GM23248 (cell line): ENCODE measurements at places on chromosomes 2 and 18. TPM values are rescaled to one million over a fixed set of nuclear protein-coding genes. Genes with fewer than 3 reads are reported as not detected.

- H3K27ac ChIP-seq, result no peak overlapping the region
- H3K36me3 ChIP-seq, result no peaks in the 10 kb centered on the region
- no peaks in the 10 kb centered on the region for H3K4me1 ChIP-seq
- no peak for DNase-seq
- no peaks in the 10 kb centered on the region for H3K27me3 ChIP-seq
Observed at GRCh38 chr2:106314444-106314843, 120.3 kb upstream of the UXS1 start.

WIPF1 gene
- total RNA-seq, result 20.1 and 21.4 TPM in 2 replicates

GRCh38 chr18:69980982-69981804, 33.5 kb upstream of the CD226 start:
- H3K4me1 ChIP-seq, result no peaks in the 10 kb centered on the region
- no peak for DNase-seq
- H3K27ac ChIP-seq, result no peak overlapping the region
- H3K36me3 ChIP-seq, result 0 out of 2 replicates have a peak, but pooled peaks cover 22% of the 10 kb centered on the region
- H3K27me3 ChIP-seq, result no peaks in the 10 kb centered on the region

DNA sequence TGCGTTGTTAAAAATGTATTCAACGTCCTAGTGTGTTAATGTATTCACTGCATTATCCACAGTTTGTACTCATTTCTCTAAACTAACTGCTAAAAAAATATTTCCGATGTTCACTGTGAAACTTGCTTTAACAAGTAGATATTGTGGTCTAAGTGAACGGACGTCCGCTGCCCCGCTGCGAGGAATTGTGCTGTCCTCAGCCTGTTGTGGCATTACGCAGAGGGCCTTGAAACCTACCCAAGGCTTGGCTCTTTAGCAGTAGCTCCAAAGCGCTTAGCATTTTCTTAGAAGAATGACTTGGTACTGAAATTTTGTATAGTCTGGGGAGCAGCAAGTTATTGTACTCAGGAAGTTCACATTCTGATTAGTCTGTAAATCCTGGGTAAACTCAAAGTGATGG, 136.5 kb upstream of the SP5 start:
- H3K36me3 ChIP-seq, result no peaks in the 10 kb centered on the region
- no peak for DNase-seq
- H3K27me3 ChIP-seq, result no peaks in the 10 kb centered on the region
- H3K4me3 ChIP-seq, result no peak overlapping the region
- no peak overlapping the region for H3K27ac ChIP-seq
- H3K4me1 ChIP-seq, result no peaks in the 10 kb centered on the region

GRCh38 chr18:60892441-60892840, 440.8 kb upstream of the CDH20 start:
- DNase-seq, result peak; percentile 22
- peaks cover 10% of the 10 kb centered on the region for H3K4me1 ChIP-seq
- no peaks in the 10 kb centered on the region for H3K27me3 ChIP-seq
- H3K4me3 ChIP-seq, result no peak overlapping the region
- no peak overlapping the region for H3K27ac ChIP-seq

GAL3ST2 gene
- not detected in 2 replicates for total RNA-seq

- DNase-seq, result no peak
- 0 out of 2 replicates have a peak, but pooled peaks cover 4% of the 10 kb centered on the region for H3K36me3 ChIP-seq
- H3K4me1 ChIP-seq, result peaks cover 5% of the 10 kb centered on the region; the same call in 1 of the 2 replicates
- H3K4me3 ChIP-seq, result no peak overlapping the region
Observed at GRCh38 chr2:88697370-88698026, 6.0 kb downstream of the RPIA start.

DNA sequence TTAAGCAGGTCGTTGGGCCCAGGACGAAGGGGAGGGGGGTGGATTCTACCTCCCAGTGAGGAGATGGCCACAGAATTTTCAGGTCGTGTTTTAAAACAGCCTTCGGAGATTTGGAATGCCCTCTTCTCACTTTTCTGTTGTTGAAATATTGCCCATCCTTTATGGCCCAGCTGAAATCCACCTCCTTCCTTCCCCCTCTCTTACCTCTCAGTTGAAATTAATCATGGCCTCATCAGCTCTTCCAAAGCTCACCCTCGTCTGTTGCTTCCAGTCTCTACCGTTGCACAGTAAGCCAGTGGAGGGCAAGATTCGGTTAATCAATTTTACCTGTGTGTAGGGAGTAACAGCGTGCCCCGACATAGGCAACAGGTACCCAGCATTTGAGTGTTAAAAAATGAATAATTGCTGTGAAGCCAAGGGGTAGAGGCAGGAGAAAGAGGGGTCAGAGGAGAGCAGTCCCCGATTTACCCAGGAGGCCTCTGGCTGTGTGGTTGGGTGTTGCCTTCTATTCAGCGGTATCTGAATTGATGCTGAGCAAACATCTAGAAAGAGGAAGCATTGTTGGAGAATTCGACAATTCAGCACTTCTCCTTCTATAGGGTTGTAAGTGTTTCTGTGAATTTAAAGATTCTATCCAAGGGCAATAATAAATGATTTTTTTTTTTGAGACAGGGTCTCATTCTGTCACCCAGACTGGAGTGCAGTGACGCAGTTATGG, 8.6 kb upstream of the PDIA6 start:
- H3K4me3 ChIP-seq, result no peak overlapping the region
- H3K27me3 ChIP-seq, result peaks cover 36% of the 10 kb centered on the region
- DNase-seq, result no peak
- H3K27ac ChIP-seq, result no peak overlapping the region
- H3K36me3 ChIP-seq, result no peaks in the 10 kb centered on the region

GRCh38 chr2:220337611-220338440, 710.4 kb downstream of the SLC4A3 start:
- no peak overlapping the region for H3K4me3 ChIP-seq
- DNase-seq, result no peak
- no peaks in the 10 kb centered on the region for H3K27me3 ChIP-seq
- H3K4me1 ChIP-seq, result no peaks in the 10 kb centered on the region
- no peak overlapping the region for H3K27ac ChIP-seq

- no peak for DNase-seq
- H3K4me3 ChIP-seq, result no peak overlapping the region
- H3K36me3 ChIP-seq, result no peaks in the 10 kb centered on the region
- H3K27ac ChIP-seq, result no peak overlapping the region
- no peaks in the 10 kb centered on the region for H3K27me3 ChIP-seq
Observed at GRCh38 chr18:56445422-56445821, 193.0 kb downstream of the TXNL1 start.

GRCh38 chr18:4260107-4260506, 195.0 kb downstream of the DLGAP1 start:
- H3K27ac ChIP-seq, result no peak overlapping the region
- no peaks in the 10 kb centered on the region for H3K36me3 ChIP-seq
- DNase-seq, result no peak

GRCh38 chr2:222899413-222900181, 38.8 kb downstream of the ACSL3 start:
- H3K4me1 ChIP-seq, result peaks cover 21% of the 10 kb centered on the region
- H3K4me3 ChIP-seq, result no peak overlapping the region
- H3K27ac ChIP-seq, result no peak overlapping the region

DNA sequence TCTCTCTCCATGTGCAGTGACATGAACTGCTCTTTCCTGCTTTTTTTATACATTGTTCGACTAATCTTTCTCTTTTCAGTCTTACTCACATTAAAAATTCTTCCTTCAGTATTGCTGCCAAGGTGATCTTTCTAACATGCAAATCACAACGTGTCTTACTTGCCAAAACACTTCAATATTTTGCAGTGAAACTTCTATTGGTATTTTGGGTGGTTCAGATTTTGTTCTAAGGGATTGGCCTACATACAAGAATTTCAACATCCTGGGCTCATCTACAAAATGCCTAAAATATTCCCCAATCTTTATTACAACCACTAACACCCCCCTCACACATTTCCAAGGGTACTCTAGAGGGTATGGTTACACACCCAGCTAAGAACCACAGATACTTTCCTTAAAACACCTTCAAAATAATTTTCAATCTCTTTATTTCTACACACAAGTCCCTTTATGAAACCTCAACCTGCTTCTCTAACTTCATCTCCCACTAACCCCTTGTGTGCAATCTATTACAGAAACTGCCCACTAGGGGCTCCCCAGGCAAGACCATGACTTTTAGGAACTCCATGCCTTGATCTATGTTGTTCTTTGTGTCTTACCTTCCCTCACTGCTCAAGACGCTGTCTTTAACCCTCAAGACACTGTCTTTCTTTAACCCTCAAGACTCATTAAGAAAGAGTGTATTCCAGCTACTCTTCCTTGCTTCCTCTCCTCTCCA, 50.9 kb downstream of the COL3A1 start:
- peak overlapping the region; percentile 49 for H3K27ac ChIP-seq
- H3K4me3 ChIP-seq, result no peak overlapping the region
- peaks cover 44% of the 10 kb centered on the region for H3K4me1 ChIP-seq
- H3K36me3 ChIP-seq, result peaks cover under 1% of the 10 kb centered on the region; the same call in 1 of the 2 replicates
- peak; percentile 55 for DNase-seq

ANKRD36 gene
- total RNA-seq, result 5.9 and 14.8 TPM in 2 replicates

PFN4 gene
- not detected in 2 replicates for total RNA-seq

- no peaks in the 10 kb centered on the region for H3K4me1 ChIP-seq
- H3K27me3 ChIP-seq, result 0 out of 2 replicates have a peak, but pooled peaks cover 3% of the 10 kb centered on the region
- no peak for DNase-seq
- no peak overlapping the region for H3K4me3 ChIP-seq
Observed at GRCh38 chr2:86673011-86673410, 47.1 kb upstream of the RMND5A start.

GRCh38 chr2:153487448-153487847, 8.9 kb upstream of the RPRM start:
- 0 out of 2 replicates have a peak, but pooled peaks cover 3% of the 10 kb centered on the region for H3K27me3 ChIP-seq
- DNase-seq, result peak; percentile 5
- H3K36me3 ChIP-seq, result no peaks in the 10 kb centered on the region
- no peak overlapping the region for H3K4me3 ChIP-seq
- no peak overlapping the region for H3K27ac ChIP-seq

DNA sequence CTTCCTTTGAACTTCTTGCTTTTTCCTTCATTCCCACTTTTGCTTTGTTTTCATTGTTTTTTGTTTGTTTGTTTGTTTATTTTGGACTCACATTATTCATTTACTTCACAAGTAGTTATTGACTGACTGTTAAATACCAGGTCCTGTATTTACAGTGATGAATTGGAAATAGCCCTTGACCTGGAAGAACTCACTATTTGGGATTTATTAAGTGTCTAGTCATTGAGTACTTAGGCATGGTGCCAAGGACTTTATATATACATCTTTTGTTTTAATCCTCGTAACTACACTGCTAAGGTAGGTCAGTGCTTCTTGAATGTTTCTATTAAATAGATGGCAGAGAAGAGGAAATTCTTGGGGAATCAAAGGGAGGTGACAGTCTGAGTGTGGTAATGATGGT, 11.1 kb downstream of the SPOPL start:
- H3K27ac ChIP-seq, result no peak overlapping the region
- H3K4me1 ChIP-seq, result peaks cover 10% of the 10 kb centered on the region

- H3K4me1 ChIP-seq, result peaks cover 11% of the 10 kb centered on the region
- no peak overlapping the region for H3K4me3 ChIP-seq
- H3K27ac ChIP-seq, result no peak overlapping the region
- H3K36me3 ChIP-seq, result no peaks in the 10 kb centered on the region
Observed at GRCh38 chr2:17543131-17543660, 2.7 kb downstream of the VSNL1 start.

RPS27A gene
- total RNA-seq, result 1,113 and 1,144 TPM in 2 replicates

TAF4B gene
- 1.1 and 1.9 TPM in 2 replicates for total RNA-seq

DNA sequence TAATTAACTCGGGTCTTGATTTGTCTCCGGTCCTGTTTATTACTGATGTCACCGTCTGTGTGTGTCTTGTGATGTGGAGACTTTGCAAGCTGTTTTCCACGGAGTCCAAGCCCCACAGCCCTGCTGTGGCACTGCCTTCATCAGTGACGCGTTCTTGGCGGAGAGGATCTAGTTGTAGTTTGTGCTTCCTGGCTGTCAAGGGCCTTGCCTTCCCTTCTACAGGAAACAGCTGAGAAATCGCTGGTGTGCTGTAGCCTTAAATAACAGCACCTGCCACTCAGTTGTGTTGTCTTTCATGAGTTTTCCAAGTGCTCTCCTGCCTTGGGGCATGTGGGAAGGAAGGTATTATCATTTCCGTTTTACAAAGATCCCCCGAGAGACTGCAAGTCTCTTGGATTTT, 26.3 kb downstream of the CTIF start:
- DNase-seq, result no peak
- H3K4me3 ChIP-seq, result no peak overlapping the region
- H3K27ac ChIP-seq, result no peak overlapping the region
- no peaks in the 10 kb centered on the region for H3K27me3 ChIP-seq
- peaks cover 33% of the 10 kb centered on the region for H3K4me1 ChIP-seq

TXNL4A gene
- total RNA-seq, result 17.4 and 28.5 TPM in 2 replicates

TDRD15 gene
- total RNA-seq, result not detected in 2 replicates

DNA sequence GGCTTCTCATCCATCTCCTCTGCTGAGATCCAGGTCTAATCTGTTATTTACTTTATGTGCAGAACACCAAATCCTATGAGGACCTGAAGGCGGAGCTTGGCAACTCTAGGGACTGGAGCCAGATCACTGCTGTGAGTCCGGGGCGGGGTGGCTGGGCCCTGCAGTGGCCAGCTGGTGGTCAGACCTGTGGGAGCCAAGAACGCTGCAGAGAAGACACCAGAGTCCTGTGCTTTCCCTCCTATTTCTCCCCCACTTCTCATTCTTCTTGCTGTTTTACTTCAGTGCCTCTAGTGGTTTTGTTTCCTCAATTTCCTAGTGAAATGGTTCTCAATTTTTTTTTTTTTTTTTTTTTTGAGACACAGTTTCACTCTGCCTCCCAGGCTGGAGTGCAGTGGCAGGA, 19.7 kb downstream of the VIL1 start:
- no peaks in the 10 kb centered on the region for H3K27me3 ChIP-seq
- no peak overlapping the region for H3K27ac ChIP-seq
- H3K36me3 ChIP-seq, result no peaks in the 10 kb centered on the region
- H3K4me3 ChIP-seq, result no peak overlapping the region
- no peaks in the 10 kb centered on the region for H3K4me1 ChIP-seq
- no peak for DNase-seq

- H3K36me3 ChIP-seq, result no peaks in the 10 kb centered on the region
- H3K27ac ChIP-seq, result no peak overlapping the region
- H3K4me3 ChIP-seq, result no peak overlapping the region
- no peaks in the 10 kb centered on the region for H3K4me1 ChIP-seq
- no peaks in the 10 kb centered on the region for H3K27me3 ChIP-seq
Observed at GRCh38 chr2:50125246-50125645, 906.7 kb downstream of the NRXN1 start.

DNA sequence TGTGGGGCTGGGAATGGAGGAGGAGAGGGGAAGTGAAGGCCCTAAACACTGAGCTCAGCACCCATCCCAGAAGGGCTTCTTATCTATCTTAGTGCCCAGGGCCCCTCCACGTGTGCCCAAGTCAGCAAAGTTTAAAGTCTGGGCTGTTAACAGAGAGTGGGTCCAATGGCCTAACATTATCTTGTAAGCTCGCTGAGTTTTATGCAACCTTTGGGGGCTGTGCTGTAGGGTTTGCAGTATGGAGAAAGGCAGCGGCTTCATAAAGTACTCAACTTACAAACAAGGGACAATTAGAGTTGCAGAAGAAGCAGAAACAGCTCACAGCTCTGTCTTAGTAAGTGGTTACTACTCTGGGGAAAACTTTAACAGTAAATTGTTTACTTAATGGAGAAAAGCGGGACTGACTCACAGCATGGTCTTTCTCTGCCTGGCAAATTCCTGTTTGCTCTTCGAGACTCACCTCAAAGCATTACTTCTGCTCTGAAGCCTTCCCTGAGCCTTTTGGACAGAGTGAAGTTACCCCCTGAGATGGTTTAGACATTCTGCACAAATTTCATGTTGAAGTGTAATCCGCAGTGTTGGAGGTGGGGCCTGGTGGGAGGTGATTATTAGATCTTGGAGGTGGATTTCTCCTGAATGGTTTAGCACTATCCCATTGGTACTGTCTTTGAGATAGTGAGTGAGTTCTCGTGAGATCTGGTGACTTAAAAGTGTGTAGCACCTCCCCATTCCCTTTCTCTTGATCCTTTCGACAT, 9.0 kb downstream of the ENOSF1 start:
- peak; percentile 90 for DNase-seq
- H3K27me3 ChIP-seq, result no peaks in the 10 kb centered on the region
- peaks cover 35% of the 10 kb centered on the region for H3K4me1 ChIP-seq
- no peaks in the 10 kb centered on the region for H3K36me3 ChIP-seq
- peak overlapping the region; percentile 42; the same call in 1 of the 2 replicates for H3K4me3 ChIP-seq
